ENCODE measurements at places on chromosomes 5 and 9.

- no peak for DNase-seq
Measured at GRCh38 chr9:76526026-76526425, 67.0 kb downstream of the GCNT1 start.

DNA sequence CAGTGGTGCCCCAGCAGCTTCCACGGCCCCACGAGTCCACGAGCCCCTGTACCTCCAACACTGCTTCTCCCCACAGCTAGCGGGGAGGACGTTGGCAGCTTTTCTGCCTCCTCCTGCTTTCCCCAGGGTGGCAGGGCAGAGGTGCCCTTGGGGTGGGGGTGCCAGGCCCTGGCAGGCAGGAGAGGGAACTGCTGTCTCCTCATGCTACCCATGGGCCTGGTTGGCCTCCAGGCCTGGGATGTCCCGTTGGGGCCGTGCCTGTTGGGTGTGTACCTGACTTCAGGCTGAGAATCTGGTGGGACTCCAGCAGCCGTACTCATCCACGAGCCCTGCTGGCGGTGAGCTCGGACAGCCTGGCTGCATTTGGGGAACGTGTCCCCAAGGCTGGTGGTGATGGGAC is 27.3 kb downstream of the RXRA start:
- peak; percentile 59 for DNase-seq

DNA sequence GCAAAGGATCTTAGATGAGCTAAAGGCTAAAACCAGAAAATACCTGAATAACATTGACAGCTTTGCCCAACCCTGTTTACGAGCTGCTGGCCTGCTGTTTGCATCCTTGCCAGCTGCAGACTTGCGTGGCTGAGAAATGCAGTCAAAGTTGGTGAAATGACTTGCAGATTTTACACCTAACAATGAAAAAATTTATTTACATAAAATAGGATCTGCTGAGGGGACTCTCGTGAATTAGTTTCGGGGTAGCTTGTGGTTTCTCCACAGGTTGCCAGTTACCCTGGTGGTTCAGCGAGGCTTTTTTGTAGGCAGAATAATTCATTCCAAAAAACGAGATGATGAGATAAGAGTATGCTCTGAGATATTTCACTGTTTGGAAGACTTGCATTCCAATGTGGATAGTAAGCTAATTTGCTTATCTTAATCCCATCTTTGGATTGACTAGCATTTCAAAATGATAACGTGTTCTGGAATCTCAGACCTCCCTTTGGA is 65.7 kb upstream of the FANCC start:
- DNase-seq: no peak

- no peak for DNase-seq
Measured at GRCh38 chr5:140347360-140347759, 957 bp upstream of the HBEGF start.

DNA sequence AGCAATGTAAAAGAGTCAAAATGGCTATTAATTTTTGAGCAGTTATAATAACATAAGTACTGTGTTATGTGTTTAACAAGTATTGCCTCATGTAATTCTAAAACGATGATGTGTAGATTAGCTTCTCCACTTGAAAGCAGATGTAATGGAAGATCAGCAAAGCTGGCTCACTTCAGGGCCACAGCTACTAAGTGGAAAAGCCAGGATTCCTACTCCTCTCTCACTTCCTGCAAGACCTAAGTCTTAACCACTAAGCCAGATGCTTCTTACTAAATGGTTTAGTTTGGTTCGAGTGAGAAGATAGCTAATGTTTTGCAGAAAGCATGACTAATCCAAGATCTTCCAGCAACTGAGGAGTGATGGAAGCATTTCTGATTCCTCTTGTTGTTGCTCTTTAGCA is 15.7 kb upstream of the TNC start:
- DNase-seq: no peak

GRCh38 chr9:134804871-134805270 is 75.7 kb upstream of the FCN2 start:
- DNase-seq: no peak

DNA sequence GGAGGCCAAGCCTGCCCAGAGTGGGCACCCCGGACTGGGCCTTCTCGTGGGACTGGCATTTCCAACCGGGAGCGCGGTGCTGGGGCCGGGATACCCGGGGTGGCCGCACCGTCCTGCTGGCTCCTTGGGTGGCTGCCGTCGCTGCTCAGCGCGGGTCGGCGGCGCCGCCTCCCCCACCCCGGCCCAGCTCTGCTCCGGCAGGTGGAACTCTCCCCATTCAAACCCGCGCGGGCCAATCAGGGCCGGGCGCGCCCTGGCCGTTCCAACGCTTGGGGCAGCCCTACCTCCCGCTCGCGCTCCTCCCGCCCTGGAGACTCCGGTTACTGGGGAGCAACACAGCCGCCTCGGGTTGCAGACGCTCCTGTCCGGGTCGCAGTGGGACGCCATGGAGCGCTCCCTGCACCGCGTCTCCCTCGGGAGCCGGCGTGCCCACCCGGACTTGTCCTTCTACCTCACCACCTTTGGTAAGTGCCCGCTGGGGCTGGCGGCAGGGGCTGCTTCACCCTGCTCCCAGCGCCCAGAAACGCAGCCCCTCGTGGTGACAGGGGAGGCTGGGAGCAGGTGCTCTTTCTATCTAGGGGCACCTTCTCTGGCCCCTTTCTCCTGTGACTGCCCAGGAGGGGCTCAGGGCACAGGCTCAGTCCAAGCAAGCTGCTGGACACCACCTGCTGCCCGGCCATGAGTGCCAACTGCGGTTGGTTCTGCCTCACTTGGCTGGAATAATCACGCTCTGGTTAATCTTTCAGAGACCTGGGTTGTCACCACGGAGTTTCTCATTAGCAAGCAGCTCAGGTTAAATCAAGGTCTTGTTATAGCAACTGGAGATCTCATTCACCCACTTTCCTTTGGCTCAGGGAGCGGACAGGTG is at the start of gene RGS3:
Gene RGS3 (plus strand): TSS at position 310 of the 868 bp plus-strand sequence. CDS start 76 bp downstream, at position 386.
- DNase-seq: peak; percentile 62

DNA sequence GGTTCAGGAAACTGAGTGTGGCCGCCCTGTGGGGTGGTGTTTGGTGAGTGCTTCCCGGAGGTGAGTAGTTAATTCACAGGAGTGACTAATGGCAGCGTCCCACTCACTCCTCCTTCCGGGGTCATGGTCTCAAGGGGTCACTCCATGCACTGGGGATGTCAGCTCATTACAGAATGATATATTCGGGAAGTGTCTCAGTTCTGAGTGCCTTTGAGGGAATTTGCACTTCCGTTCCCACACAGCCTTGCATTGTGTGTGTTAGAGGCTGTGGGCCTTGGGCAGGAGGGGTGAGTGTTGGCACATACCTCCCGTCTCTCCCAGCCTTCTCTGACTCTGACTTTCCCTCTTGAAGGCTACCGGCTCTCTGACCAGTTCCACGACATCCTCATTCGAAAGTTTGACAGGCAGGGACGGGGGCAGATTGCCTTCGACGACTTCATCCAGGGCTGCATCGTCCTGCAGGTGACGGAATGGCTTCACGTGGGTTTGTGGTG is 10.5 kb upstream of the AHRR start:
- no peak for DNase-seq

GRCh38 chr9:134526584-134527477 is 114.8 kb upstream of the COL5A1 start:
- no peak for DNase-seq

GRCh38 chr9:131394464-131395156 is 724 bp downstream of the PRRC2B start:
- DNase-seq: peak; percentile 57

- no peak for DNase-seq
Measured at GRCh38 chr5:139306197-139306596, 12.7 kb downstream of the MATR3 start.

DNA sequence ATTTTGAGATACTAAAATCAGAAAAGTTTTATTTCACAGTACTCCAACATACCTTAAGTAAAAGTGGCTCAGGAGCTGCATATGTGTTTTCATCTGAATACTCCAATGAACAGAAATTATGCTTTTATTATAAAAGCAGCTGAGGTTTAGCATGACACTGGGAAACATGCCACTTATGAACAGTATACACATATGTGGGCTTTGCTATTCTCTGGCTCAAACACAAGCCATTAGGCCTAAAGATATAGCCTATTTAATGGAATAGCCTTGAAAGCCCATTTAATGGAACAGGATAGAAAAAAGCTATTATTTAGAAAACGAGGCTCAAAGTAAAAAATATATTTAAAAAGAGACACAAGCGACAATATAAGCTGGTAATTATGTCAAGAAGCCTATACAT is 74.1 kb downstream of the SLC38A9 start:
- no peak for DNase-seq

DNA sequence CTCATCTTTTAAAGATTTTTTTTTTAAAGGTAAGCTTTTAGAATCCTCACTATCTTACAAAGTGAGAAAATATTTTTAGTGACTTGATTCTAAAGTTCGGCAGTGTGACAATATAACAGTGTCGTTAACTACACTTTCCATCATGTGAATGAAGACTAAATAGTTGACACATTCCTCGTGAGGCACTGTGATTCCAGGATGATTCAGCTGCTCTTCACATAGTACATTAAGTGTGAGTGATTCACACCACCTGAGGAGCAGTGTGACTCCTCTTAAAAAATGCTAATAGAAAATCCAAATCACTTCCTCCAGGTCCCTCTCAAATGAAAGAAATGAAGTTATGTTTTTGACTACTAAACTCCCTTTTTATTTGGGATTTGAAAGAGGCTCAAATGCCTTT is 589.5 kb downstream of the GABRG2 start:
- DNase-seq: no peak

GRCh38 chr9:3553076-3553765 is 27.4 kb upstream of the RFX3 start:
- no peak for DNase-seq

- DNase-seq: no peak
Measured at GRCh38 chr9:98412101-98412842, 156.8 kb upstream of the TBC1D2 start.

GRCh38 chr9:80873861-80874260 is 815.5 kb downstream of the TLE1 start:
- no peak for DNase-seq

DNA sequence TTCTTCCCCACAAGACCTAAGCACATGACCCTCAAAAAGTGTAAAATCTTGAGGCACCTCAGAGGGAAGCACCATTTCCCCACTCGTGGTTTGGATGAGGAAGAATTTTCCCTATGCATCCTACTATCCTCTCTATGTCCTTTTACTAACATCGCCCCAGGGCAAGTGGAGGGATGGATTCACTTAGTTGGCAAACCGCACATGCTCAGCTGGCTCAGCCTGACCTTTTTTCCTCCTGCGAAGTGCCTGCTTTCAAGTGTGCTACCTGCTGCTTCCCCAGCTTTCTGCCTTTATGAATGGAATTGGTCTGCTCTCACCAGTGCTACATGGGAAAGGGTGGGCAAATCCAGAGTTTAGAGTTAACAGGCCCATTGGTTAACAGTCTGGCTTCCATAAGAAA is 56.6 kb upstream of the IFNK start:
- DNase-seq: no peak

- no peak for DNase-seq
Measured at GRCh38 chr5:168786147-168786546, 207.0 kb upstream of the PANK3 start.

DNA sequence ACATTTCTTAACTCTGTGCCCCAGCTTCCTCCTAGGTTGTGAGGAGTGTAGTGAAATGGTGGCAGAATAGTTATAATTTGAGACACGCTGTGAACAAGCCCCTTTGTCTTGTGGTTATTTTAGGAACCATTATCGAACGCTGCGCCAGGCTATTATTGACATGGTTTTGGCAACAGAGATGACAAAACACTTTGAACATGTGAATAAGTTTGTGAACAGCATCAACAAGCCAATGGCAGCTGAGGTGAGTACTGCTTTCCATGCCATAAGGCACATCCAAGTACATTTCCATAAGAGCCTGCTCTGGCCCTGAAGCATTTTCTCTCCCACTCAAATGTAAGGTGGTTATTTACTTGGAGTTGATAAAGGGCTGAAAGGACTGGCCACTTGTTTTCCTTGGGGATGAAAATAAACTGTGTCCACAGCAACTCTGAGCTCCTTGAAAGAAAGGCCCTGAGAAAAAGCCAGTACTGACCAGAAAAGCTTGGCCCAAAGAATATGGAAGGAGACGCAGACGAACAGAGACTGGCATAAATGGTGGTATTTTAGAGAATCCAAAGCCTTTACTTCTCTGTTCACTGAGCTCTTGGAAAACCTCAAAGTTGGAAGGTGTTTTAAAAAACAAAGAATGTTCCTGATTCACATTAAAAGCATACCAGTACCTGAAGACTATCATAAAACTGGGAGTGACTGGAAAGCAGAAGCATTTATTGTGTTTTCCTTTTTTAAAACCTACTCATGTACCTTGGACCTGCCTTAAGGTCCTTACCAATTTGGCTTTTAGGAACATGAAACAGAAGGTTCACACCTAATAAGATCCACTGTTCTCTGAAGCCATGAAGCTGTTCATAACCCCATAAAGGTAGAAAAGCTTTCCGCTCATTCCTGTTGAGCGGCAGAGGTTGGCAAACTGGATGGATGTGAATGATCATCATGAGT is 72.2 kb downstream of the WDR41 start:
- no peak for DNase-seq

GRCh38 chr9:117622347-117622746 is 81.9 kb upstream of the TLR4 start:
- DNase-seq: no peak

DNA sequence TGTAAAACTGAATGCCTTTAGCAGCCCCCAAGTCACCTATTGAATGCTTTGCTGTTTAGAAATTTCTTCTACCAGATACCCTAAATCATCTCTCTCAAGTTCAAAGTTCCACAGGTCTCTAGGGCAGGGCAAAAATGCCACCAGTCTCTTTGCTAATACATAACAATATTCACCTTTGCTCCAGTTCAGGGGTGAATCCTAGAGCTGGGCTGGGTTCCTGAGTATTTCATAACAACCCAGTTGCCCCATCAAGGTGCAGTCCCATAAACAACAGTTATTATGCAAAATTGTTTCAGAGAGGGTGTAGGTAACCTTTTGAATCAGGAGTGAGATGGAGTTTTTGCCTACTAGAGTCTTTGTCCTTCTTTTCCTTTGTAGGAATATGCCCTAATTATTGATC is 19.0 kb upstream of the C1QTNF3 start:
- DNase-seq: no peak

- peak; percentile 43 for DNase-seq
Measured at GRCh38 chr5:100647461-100648230, 112.5 kb downstream of the FAM174A start.

DNA sequence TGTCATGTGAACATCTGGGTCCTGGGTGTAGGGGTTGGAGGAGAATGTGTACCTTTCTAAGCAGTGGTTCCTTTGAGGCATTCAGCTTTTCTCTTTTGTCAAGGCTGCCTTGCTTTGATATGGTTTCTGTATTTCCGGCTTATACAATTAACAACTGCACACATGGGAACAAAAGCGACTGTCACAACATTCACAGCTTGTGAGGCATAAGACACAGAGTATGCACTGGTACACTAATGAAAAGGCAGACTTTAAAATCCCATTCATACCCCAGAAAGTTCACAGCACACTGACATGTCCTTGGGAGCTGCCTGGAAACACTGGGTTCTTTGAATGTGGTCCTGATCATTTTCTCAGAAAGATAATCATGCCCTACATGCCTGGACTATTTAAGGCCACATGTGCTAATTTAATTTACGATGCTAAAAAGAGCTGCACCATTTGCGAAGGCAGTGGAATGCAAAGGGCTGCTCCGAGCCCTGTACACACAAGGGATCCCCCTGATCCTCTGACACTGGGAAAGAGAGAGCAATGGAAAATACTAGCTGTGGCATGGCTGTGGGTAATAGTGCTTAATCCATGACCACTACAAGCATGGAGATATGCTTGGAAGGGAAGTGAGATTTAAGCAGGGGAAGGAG is 131.8 kb downstream of the EFNA5 start:
- DNase-seq: no peak

GRCh38 chr9:81499594-81499993 is 189.8 kb downstream of the TLE1 start:
- no peak for DNase-seq

GRCh38 chr5:173321886-173322285 is 6.3 kb downstream of the STC2 start:
- no peak for DNase-seq
